ENCODE measurements at places on chromosomes 5 and 9. TPM values are rescaled to one million over a fixed set of nuclear protein-coding genes. Genes with fewer than 3 reads are reported as not detected.

PCDHGA1 gene
- total RNA-seq = not detected

HINT1 gene
- 232 TPM for total RNA-seq

RORB gene
- total RNA-seq = 0.16 TPM

CD14 gene
- total RNA-seq = 0.45 TPM

TUSC1 gene
- total RNA-seq = 0.21 TPM

GPX3 gene
- total RNA-seq = not detected

PRRX2 gene
- not detected for total RNA-seq

PDLIM4 gene
- total RNA-seq = not detected

TTC16 gene
- total RNA-seq = 4.7 TPM

PCDHGB5 gene
- not detected for total RNA-seq

WWC1 gene
- not detected for total RNA-seq

PCDHB8 gene
- total RNA-seq = not detected

PHYHD1 gene
- 0.55 TPM for total RNA-seq

SHISAL2B gene
- not detected for total RNA-seq

CDH6 gene
- not detected for total RNA-seq

NRARP gene
- 1.5 TPM for total RNA-seq

NLN gene
- total RNA-seq = 13.9 TPM

PDE6A gene
- not detected for total RNA-seq

SPRY4 gene
- total RNA-seq = 0.79 TPM

IFNB1 gene
- not detected for total RNA-seq

TAF11L5 gene
- not detected for total RNA-seq

All from activated CD8-positive, alpha-beta T cell treated with anti-CD3 and anti-CD28 coated beads, Interleukin-2, amount 10 ng/mL, durations not matched to agents 7 days and 5 days (primary cell).